Activated CD4-positive, alpha-beta T cell treated with anti-CD3 and anti-CD28 coated beads, Interleukin-2, amount 50 U/mL, for 16 hours (primary cell): ENCODE measurements at places on chromosomes 7 and 10.

DNA sequence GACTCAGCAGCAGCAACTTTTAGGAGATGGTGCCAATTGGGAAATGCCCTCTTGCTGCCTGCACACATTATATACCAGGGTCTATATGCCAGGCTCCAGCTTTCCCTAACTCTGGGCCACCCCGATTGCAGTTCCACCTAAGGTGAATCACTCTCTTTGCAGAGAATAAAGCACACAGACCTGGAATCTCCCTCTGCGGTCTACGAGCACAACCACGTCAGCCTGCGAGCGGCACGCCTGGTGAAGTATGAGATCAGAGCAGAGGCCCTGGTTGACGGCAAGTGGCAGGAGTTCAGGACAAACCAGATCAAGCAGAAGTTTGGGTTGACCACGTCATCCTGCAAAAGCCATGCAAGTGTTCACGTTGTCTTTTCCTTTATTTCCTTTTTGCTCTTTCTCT lies 38.2 kb upstream of the PLEKHA1 start:
- DNase-seq, result no peak

DNA sequence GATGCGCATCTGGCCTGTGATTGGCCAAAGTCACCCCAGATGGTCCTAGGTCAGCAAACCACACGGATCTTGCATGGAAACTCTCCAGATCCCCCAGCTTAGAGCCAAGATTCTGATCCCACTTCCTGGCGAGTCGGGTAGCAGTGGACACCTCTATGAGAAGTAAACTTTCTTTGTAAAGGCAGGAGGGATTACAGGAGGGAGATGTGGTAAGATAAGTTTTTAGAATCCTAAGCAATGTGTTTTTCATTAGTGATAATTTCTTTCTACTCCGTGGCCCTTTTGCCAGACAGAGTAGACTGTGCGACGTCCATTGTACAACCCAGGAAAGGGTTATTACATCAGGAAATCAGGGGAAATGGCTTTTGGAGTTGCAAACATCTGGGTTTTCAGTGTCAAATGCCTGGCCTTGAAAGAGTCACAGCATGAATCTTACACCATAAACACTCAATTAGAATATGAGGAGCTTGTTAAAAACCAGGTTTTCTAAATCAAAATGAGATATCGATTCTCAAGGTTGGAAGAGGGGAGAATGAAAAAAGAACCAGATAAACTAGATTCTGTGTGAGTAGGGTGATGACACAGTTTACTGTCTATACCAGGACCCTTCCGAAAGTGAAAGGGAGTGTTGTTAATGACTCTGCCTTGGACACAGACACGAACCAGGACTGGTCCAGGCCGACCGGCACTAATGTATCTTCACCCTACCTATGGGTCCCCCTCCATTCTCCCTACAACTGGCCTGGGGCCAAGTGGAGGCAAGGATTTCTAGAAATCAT lies 61.9 kb upstream of the WAC start:
- DNase-seq, result no peak

- DNase-seq, result no peak
Measured at GRCh38 chr7:93414574-93414973, 159.9 kb downstream of the CALCR start.

DNA sequence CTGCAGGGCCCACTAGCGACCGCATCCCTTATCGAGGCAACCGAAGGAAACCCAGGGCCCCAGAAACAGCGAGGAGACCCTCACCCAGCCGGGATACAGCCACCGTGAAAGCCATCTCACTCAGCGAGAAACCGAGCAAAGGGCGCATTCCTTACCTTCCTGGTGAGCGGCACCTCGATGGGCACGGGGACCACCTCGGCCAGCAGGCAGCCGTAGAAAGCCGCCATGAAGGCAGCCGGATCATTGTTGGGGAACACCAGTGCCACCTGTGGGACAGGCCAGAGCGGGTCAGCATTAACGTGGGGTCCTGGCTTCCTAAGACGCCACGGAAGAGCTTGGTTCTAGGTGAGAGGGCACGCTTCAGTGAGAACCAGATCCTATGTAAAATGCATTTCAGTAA lies 263.7 kb downstream of the ZMYND11 start:
- DNase-seq, result no peak

- DNase-seq, result no peak
Measured at GRCh38 chr7:22651534-22652243, 75.3 kb upstream of the IL6 start.

DNA sequence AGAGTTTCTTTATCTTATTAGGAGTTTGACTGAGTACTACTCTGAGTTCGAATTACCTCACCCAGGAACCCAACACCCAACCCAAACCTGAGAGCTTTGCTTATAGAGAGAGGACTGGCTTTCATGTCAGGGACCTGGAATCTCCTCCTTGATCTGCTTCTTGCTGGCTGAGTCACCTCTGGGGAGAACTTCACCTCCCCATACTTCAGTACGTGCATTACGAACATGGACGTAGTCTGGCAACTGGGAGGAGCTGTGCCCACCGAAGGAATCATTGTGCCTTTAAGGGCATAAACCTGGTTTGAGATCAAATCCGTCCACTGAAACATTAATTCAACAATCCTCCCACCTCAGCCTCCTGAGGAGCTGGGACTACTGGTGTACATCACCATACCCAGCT lies 12.2 kb upstream of the PSAP start:
- no peak for DNase-seq

GRCh38 chr7:45980181-45980905 lies 59.3 kb upstream of the IGFBP3 start:
- no peak for DNase-seq

GRCh38 chr10:74983383-74983782 lies 128.1 kb upstream of the SAMD8 start:
- DNase-seq, result no peak

- DNase-seq, result no peak
Measured at GRCh38 chr7:74587435-74588126, 69.9 kb upstream of the GTF2I start.

DNA sequence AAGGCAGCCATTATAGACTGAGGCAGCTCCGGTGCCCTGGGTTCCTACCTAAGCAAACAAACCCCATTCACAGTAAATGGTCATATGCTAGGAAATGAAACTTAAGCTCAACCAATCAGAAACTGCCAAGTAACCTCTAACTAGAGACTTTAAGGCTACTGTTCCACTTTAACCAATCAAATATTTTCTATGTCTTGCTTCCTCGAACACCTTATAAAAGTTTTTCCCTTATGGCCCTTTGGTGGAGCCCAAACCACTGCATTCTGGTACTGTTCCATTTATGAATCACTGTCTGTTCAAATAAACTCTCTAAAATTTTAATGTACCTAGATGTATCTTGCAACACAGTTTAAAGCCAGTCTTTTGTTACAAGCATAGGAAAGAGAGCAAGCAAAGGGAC lies 361.1 kb downstream of the HGF start:
- DNase-seq, result no peak

- peak; percentile 94 for DNase-seq
Measured at GRCh38 chr10:8053446-8054243, 843 bp upstream of the GATA3 start.

GRCh38 chr10:111739125-111739873 lies 444.3 kb downstream of the GPAM start:
- no peak for DNase-seq

DNA sequence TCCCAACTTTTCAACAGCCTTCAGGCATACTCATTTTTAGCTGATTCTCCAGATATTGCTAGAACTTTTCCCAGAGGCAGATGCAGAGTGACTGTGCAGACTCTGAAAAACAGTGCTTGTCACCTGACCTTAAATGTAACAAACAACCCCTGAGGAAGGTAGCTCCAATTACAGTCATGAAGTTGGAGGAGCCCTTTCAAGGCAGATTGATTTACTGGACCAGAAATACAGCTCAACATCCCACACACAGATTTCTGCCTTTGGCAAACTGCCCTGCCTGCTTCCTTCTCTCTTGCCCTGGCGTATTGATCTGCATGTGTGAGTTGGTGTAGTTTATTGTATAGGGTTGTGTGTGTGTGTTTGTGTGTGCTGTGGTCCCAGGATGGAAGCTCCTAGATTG lies 38.5 kb downstream of the PYROXD2 start:
- no peak for DNase-seq

DNA sequence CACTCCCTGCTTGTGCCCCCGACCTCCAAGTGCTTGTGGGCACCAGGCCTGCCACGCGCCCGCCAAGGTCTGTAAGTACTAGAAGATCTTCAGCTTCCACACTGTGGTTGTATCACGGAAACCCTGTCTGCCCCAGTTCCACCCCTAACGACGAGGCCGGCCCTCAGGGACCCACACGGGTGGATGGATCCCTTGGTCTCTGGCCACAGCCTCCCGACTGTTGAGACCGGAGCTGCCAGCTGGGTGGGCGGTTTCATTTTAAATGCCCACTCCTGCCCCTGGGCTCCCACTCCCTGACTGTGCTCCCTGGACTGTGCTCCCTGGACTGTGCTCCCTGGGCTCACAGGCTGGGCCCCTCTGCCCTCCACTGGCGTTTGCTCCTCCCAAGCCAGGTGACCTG lies 50.1 kb downstream of the DPYSL4 start:
- no peak for DNase-seq

DNA sequence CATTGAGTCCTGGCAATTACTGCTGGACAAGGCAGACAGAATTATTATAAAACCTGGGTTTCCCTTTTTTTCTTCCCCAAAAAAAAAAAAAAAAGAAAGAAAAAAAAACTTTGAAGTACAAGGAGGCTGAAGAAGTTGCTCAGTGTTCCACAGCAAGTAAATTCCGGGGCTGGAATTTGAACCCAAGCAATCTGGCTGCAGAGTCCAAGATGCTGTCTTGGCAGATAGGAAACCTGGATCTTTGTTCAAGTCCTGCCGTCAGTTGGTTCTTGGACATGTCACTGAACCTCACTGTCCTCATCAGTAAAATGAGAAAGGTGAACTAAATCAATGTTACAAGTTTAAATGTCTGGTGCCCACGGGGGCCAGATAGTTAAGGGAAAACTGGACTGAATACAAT lies 35.3 kb downstream of the ARID5B start:
- no peak for DNase-seq

- DNase-seq, result no peak
Measured at GRCh38 chr7:25361863-25362262, 133.6 kb upstream of the NPVF start.

- DNase-seq, result peak; percentile 38
Measured at GRCh38 chr7:17492437-17492836, 194.0 kb downstream of the AHR start.

- DNase-seq, result no peak
Measured at GRCh38 chr7:48305661-48306060, 134.4 kb downstream of the ABCA13 start.

DNA sequence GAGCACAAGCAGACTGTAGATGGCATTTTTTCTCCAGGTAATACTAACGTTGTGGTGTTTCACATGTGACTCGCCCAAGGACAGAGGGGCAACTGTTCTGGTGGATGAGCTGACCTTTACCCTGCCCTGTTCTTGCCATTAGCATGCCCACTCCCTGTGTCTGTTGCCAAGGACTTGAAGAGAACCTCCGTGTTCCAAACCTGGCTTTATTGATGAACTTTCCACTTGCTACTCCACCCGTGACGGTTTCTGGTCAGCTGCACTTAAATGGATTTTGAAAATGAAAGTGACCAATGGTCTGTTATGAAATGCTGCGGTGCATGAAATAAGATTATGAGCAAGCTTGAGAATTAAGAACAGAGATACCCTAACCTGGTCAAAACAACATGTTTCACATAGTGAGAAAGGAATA lies 30.4 kb downstream of the LRRC4 start:
- DNase-seq, result no peak

DNA sequence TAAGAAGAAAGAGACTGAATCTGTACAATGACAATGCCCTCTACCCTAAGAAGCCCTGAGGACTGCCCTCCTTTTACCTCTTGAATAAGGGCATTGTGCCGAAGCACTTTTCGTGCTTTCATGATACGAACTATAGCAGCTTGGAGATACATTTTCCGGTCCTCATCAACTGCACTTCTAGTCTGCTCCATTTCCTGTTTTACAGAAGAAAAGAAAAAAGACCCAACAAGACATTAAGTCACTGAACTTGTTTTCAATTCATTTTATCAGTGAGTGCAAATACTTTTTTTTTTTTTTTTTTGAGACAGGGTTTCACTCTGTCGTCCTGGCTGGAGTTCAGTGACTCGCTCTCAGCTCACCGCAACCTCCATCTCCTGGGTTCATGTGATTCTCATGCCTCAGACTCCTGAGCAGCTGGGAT lies 78.4 kb downstream of the CUL2 start:
- no peak for DNase-seq

DNA sequence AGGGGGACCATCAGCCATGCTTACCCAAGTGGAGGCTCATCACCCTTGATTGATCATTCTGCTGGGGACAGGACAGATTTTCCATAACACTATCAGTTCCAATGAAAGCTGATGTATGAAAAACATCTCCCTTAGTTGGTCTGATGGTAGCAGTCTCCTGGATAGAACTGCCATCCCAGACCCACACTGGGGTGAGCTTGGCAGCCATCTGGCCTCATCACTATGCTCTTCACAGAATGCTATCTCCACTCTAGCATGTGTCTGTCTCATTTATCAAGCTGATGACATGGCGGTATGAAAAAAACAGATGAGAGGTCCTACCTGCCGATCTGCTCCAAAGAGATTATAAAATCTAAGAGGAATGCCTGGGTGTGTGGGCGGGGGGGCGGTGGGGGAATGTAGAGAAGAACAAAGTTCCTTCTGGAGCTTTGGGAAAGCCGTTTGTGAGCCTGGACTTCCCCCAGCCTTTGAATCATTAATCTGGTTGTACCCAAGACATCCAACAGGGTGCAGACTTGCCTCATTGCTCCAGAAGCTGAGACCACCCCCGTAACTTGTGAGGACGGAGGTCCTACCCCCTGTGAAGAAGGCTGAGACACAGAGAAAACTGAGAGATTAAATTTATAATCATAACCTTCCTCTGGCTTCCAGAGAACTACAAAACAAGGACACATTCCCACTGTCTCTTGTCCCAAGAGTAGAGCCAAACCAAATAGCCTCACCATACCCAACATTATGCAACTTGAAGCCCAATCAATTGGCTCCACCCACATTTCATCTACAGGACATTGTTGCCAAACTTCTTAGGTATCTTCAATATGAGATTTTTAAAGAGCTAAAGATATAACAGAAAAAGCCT lies 340.8 kb downstream of the KCNMA1 start:
- DNase-seq, result no peak

- no peak for DNase-seq
Measured at GRCh38 chr7:104008107-104008506, 18.6 kb upstream of the RELN start.

GRCh38 chr7:108146070-108146842 lies 16.1 kb upstream of the LAMB4 start:
- DNase-seq, result peak; percentile 58

DNA sequence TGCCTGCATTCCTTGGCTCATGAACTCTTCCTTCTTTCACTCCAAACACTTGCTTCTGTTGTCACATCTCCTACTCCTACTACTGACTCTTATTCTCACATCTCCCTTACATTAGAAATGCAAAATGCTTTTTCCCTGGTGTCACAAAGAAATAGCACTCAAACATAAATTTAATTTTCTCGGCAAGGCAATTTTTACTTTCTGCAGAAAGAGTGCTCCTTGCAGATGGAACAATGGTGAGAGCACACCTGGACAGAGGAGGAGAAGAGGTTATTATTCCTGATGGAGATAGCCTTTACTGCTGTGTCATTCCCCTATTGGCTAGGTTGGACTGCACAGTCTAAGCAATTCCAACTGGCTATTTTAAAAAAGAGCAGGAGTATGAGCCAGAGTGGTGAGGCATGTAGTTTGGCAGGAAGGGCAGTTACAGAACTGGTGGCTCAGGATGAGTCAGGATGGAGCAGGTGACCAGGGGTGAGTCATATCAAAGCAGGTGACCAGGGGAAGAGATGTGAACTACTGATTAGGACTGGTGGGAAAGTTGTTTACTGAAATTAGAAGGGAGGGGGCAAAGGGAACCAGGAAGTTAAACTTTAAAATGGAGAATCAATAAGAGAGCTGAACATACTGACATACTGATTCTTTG lies 52.9 kb downstream of the CYP2C9 start:
- DNase-seq, result no peak

- no peak for DNase-seq
Measured at GRCh38 chr10:127013211-127013656, 108.0 kb downstream of the DOCK1 start.
